Femur (tissue), 1 donor: ENCODE measurements at places on chromosomes 6 and 20.
A peak's percentile ranks its signal among the peaks of the same experiment; 100 is the strongest.

DNA sequence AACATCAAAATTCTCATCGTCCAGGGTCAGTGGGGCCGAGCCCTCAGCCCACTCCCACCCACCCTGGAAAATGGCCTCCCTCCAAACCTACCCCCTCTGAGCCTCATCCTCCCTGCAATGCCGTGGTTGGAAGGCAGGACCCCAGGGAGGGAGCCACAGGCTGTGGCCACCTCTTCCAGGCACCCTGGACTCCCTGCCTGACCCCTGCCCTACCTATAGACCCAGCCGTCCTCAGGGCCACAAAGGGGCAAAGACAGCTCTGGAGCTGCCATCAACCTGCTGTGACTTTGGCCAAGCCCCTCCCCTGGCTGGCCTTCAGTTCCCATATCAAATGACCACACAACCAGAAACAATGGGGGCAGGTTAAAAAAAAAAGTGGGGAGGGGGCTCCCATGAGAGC is 2.3 kb upstream of the UCKL1 start:
- no peak for DNase-seq

DNA sequence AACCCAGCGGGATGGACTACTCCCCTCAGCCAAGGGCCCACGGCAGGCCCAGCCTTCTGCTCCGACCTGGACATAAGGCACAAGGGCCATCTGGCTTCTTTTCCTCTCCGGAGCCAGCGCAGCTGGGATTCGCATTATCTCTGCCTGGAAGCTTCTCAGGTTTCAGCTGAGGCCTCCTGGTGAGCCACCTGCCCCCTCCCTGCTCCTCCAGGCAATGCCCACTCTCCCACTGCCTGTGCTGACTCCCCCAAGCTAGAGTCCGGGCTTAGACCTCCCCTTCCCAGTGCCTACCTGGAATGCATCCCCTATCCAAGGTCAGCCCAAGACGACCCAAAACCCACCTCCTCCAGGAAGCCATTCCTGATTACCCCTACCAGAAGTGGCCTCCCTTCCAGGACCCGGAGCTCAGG is 60.7 kb downstream of the EZR start:
- DNase-seq: peak; percentile 79

DNA sequence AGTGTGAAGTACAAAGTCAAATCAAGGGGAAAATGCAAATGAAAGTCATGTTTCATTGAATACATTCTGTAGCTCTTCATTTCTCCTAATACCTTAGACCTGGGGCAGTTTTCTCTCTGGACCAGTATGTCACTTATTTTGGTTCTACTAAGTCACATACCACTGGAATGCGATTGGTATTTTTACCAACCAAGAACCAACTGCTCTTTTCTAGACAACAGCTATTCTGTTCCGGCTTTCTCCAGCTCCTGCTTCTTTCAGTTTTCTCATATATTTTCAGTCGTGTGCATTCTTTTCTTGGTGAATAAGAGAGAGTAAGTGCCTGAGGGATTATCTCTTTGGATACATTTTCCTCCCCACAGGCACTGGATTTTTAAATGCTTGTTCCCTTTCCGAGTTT is 39.2 kb upstream of the SPACA1 start:
- DNase-seq: no peak

DNA sequence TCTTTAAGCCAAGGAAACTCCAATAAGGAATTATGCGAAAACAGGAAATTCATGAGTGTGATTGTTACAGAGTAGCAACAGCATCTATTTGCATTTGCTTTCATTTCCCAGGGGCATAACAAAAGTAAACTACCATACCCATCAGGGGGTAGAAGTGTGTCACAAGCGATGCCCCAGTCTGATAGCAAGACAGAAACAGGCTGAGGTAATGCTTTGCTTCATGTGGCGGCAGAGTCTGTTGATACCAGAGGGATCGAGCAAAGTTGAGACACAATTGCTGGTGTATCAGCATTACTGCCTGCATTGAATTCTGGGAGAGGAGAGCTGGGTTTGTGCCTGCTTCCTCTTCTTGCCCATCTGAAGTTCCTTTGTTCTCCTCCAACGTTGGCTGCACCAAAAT is 51.2 kb upstream of the LYRM2 start:
- DNase-seq: no peak

GRCh38 chr20:60653111-60653845 is 598.8 kb upstream of the CDH4 start:
- DNase-seq: no peak

DNA sequence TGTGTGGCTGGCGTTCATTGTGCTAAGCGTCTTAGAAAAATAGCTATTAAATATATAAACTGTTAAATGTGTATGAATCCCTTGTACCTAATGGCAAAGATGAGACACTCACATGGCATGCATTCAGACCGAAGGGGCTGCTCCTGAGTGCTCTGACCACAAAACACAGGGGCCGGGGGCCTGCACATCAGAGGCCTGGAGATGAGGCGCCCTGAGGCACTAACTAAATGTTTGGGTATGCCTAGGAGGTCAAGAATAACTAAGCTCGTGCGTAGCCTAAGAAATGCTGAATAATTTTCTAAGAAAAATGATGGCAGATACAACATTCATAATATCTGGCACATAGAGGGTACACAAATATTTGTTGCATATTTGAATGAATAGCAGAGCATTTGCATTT is 92.5 kb downstream of the PSMB1 start:
- no peak for DNase-seq

DNA sequence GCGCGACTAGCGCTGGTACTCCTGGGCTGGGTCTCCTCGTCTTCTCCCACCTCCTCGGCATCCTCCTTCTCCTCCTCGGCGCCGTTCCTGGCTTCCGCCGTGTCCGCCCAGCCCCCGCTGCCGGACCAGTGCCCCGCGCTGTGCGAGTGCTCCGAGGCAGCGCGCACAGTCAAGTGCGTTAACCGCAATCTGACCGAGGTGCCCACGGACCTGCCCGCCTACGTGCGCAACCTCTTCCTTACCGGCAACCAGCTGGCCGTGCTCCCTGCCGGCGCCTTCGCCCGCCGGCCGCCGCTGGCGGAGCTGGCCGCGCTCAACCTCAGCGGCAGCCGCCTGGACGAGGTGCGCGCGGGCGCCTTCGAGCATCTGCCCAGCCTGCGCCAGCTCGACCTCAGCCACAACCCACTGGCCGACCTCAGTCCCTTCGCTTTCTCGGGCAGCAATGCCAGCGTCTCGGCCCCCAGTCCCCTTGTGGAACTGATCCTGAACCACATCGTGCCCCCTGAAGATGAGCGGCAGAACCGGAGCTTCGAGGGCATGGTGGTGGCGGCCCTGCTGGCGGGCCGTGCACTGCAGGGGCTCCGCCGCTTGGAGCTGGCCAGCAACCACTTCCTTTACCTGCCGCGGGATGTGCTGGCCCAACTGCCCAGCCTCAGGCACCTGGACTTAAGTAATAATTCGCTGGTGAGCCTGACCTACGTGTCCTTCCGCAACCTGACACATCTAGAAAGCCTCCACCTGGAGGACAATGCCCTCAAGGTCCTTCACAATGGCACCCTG is 1.6 kb downstream of the TPBG start:
- DNase-seq: peak; percentile 47

DNA sequence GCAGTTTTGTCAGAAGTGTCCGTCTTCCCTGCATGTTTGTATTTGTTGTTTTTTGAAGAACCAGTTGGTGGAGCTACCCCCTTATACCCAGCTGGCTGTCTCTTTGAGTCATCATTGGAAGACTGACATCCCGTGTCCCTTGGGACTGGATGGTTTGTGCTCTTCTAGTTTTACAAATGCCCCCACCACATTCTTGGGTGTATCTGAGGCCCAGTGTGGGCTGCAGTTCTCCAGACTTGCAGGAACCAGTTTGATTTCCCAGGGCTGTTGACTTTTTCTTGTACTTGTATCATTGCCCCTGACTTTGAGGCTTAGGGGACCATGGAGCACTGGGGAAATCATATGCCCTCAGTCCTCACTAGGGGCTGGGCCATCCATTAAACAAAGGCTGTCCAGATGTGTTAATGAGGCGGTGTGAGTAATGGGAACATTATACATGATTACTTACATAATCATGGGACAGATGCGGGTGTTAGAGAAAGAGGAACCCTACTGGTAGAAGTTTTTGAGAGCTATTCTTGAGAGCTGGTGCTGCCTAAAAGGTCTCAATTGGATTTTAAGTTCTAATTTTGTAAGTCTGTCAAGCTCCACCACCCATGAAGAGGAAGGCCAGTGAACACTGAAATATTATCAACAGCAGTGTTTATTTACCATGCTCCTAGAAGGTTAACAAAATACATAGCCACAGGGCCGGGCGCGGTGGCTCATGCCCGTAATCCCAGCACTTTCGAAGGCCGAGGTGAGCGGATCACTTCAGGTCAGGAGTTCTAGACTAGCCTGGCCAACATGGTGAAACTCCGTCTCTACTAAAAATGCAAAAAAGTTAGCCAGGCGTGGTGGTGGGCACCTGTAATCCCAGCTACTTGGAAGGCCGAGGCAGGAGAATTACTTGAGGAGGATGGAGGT is 8.5 kb downstream of the JARID2 start:
- no peak for DNase-seq

DNA sequence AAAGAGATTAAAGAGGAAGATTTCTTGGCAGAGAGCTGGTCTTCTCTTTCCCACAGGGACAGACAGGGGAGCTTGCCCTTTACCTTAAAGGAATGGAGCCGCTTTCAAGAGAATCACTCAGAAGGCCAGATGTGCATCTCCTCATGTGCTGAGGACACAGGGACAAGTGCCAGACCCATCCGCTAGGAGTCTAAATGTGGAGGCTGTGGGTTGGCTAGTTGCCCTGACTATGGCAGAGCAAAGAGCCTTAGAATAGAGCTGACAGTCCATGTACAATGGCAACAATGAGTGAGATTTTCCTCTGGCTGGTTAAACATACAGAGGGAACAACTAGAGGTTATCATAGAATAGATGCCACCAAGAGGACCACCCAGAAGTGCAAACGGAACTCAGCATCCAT is 7.3 kb upstream of the DOK5 start:
- DNase-seq: peak; percentile 64

- no peak for DNase-seq
Measured at GRCh38 chr20:51183451-51183850, 160.5 kb upstream of the KCNG1 start.

DNA sequence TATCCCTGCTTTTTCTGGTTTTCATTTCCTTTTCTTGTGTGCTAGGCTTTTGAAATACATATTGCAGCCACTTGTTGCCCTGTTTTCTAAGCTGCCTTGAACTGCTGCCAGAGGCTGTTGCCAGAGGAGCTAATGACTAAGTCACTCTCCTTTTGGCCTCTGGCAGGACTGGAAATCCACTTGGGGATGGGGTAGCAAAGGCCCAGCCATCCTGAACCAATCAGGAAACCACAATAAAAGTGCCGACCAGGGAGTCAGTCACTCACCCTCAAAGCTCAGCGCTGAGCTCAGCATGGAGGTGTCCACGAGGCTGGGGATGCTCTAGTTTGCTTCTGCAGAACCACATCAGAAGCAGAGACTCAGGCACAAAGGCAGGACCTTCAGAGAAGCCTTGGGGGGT is 813.0 kb downstream of the DHX35 start:
- DNase-seq: peak; percentile 30

DNA sequence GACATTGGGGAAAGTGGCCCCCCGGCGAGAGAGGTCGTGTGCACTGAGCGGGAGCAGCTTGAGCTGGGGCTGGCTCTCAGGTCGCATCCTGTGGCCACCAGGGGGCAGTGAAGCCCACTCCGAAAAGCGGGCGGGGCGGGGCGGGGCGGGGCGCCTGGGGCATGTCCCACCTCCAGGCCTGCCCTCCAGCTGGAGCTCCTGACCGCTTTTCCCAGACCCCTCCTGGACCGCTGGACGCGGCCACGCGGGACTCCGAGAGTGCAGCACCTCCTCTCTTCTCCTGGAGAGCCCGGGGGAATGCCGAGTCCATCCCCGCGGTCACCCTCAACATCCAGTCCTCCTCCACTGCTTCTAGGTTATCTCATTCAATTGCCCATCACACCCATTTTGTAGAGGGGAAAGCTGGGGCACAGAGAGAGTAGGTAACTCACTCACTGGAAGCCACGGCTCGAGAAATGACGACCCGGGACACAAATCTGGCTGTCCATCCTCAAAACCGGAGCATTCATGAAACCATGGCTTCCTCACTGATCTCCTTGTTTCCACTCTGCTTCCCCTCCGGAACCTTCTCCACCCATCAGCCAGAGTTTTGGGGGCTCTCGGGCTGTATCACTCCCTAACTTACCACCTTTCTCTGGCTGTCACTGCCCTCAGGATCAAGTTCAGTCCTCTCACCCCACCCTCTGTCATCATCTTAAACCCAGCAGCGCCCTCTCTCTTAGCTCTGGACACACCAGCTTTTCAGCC is 24.1 kb downstream of the COX4I2 start:
- peak; percentile 92 for DNase-seq

GRCh38 chr20:23870461-23870860 is 9.1 kb downstream of the CST5 start:
- no peak for DNase-seq

DNA sequence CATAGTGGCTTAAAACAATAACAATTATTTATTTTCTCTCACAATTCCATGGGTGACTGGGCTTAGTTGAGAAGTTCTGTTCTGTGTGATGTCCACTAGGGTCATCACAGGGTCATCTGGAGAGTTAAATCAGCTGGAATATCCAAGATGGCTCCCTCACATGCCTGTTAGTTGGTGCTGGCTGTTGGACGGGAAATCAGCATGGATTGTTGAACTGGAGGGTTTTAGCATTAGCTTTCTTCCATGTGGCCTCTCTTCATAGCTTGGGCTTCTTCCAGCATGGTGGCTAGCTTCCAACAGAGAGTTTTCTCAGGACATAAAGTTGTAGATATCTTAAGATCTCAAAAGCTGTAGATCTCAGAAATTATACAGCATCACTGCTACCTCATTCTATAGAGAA is 19.6 kb downstream of the MARCKS start:
- no peak for DNase-seq

- no peak for DNase-seq
Measured at GRCh38 chr6:156943816-156944215, 166.6 kb downstream of the ARID1B start.

- DNase-seq: no peak
Measured at GRCh38 chr20:25076731-25077609, 5.0 kb downstream of the VSX1 start.

DNA sequence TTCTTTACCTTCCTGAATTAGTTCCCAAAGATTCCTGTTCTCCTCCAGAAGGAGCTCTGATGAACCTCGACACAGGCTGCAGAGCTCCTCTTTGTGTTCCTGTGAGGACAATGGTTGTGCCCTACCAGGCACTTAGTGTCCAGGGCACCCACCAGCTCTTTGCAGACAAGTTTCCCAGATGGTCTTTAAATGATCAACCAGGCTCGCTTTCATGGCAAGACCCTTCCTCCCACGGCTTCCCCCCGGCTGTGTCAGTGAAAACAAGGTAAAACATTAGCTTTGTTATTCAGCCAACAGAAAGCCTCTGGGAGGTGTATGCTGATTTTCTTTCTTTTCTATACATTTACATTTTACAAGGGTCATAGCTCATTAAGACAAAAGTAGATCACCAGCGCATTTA is 32.3 kb upstream of the CNKSR3 start:
- DNase-seq: no peak

DNA sequence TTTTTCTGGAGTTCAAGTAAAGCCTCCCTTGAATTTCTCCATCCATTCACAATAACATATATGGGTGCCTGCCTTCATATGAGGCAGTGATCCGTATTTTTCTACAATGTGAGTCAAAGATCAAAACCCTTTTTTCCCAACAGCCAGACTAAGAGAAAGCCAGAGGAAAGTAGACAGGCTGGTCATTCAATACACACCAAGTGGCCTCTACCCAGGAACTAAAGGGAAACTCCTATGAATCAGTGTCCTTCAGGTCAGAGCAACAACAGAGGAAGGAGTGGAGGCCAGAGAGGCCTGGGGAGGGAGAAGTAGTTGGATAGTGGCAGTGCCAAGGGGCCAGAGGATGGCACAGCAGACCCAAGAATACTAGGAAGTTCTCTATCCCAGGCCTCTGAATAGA is 23.8 kb downstream of the SIM1 start:
- no peak for DNase-seq
